Astrocyte (in vitro differentiated cells and primary cell): ENCODE measurements at places on chromosomes 6 and 20. TPM values are rescaled to one million over a fixed set of nuclear protein-coding genes. Genes with fewer than 3 reads are reported as not detected.

DNA sequence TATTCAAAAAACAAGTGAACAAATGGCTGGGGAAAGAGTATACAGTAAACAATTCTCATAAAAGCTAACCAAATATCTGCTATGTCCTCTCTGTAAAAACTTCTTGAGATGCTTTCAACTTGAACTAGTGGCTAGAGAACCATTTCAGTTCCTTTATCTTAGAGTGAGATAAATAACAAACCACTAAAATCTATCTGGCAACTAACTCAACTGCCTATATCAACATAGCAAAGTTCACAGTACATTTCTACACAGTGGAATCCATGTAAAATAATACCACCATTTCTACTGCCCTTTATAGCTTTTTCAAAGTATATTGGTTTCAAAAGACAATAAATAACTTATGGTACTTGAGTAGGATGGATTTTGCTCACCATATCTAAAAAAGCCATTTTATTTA lies 95.1 kb downstream of the MMS22L start:
- DNase-seq = peak; percentile 36

DNA sequence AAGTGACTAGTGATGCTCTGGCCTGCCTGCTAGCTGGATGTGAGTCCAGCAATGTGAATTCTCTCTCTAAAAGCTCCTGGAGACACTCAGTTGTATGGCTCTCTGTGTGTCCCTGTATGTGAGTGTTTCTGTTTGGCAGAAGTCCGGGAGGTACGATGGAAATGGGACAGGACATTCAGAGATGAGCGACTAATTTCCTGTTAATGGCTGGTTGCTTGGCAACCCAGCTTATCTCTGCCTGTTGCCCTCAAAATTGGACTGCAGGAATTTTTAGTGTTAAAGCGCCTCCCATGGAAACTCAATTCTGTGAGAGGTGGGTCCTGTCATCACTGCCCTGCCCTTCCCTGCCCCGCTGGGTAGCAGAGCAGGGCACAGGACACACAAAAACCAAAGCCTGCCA lies 136.8 kb upstream of the LRFN2 start:
- no peak for DNase-seq

GRCh38 chr6:130098317-130098716 lies 79.9 kb downstream of the L3MBTL3 start:
- no peak for DNase-seq

DNA sequence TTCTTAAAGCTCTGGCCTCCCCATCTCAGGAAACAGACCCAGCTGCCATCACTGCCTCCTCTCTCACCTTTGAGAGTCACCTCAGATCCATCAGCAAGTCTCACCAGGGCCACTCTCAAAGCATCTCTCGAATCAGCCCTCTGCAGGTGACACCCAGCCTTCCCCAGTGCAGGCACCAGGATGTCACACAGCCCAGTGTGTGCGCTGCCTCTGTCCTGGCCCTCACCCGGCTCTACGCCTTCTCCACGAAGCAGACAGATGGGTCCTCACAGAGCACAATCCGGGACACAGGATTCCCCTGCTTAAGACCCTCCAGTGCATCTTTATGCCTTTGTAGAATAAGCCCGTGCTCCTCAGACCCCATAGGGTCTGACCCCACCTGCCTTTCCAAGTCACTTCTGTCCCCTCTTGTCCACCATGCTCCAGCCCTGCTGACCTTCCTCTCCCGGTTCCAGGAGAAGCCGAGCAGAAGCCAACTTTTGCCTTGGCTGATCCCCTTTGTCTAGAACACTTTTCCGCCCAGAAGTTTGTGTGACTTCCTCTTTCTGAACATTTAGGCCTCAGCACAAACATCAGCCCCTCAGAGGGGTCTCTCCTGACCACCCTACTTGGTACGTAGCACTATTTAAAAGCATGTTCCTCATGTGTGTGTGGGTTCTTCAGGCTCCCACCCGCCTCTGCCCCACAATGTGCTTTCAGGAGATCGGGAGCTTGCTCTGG lies 60.2 kb downstream of the PSMG4 start:
- no peak for DNase-seq

- DNase-seq = no peak
Measured at GRCh38 chr6:108768792-108769524, 79.3 kb upstream of the ARMC2 start.

DNA sequence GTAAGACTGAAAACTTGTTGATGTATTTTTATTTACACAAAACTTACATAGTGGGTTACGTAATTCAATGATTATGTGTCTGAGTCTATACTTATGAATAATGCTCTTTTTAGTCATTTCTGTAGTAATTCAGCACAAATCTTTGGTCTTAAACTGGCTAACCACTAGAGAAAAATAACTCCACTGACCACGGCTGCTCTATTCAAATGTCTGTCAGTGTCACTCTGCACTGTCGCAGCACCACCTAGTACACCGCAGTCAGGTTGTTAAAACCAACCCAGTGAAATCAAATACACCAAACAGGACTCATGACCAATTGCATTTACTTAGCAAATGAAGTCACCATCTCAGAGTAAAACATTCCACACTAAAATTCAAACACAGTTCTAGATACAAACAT lies 93.5 kb upstream of the CCDC28A start:
- DNase-seq = no peak

GRCh38 chr6:136306466-136306865 lies 16.8 kb upstream of the BCLAF1 start:
- no peak for DNase-seq

- peak; percentile 2 for DNase-seq
Measured at GRCh38 chr6:50990750-50991446, 172.2 kb downstream of the TFAP2B start.

DNA sequence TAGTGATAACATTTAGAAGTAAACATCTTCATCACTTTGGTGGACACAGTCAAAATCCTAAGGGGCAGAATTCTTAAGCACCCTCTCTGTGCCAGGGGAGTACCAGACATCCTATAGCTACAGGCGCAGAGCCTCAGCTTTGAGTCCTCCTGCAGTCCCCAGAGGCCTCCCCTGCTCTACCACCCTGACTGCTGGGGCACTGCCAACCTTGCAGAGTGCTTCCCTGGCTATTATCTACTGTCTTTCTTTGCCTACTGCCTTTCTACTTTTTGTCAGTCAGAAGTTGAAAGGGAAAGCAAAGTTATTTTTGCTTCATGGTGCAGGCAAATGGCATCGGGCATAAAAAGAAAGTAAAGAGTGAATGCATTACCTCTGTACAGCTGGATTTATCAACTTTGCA lies 80.1 kb downstream of the AIG1 start:
- DNase-seq = no peak

- no peak for DNase-seq
Measured at GRCh38 chr20:17210387-17210786, 16.5 kb upstream of the PCSK2 start.

GRCh38 chr20:17158701-17159100 lies 68.1 kb upstream of the PCSK2 start:
- no peak for DNase-seq

DNA sequence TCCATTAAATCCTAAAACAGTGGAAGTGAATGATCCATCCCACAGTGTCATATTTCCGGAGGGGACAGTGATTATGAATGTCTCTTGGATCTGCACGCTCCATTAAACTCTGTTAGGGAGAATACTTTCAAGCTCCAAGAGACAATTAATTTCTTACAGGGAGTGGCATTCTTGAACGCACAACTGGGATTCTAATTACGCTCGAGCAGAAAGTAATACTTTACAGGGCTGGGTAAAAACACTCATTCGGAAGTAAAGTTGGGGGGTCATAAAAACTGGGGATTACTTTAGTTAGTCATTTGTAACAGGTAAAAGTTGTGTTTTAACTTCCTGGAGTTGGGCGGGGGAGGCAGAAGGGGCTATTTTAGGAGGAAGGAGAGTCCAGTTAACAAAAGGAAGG lies 151.8 kb downstream of the ZFP64 start:
- no peak for DNase-seq

- no peak for DNase-seq
Measured at GRCh38 chr6:39079197-39080125, 30.9 kb downstream of the GLP1R start.

DNA sequence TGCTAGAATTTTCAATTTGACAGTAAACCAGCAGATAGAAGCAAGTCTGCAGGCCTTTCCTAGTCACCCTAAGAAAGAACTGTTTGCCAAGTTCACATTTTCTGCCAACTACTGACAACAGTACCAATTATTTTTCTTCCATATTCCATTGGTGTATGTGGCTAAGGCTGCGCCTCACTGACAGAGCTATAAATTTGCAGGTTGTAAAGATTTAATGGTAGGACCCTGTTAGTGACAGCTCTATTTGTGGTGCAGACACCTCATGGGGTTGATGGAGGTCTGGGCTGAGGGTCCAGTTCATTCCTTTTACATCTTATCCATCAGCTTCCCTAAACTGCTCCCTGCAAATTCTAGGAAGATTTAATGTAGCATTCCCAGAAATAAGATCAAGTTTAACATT lies 228.5 kb downstream of the FRK start:
- no peak for DNase-seq

DNA sequence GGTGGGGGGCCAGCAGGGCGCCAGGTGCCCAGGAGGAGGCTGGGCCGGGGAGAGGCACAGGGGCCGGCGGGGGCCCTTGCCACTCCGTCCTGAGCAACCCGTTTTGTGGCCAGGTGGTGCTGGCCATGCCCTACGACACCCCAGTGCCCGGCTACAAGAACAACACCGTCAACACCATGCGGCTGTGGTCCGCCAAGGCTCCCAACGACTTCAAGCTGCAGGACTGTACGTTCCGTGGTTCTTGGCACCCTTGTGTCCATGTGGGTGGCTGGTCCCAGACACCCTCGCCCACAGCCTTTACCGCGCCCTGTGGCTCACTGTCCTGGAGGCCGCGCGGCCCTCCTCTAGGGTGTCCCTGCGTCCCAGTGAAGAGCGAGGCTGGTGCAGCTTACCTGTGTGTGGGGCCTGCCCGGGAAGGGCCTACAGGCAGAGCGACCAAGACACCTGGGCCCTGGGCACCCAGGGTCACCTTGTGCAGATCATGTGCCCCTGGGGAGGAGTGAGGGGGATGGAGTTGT lies 28.7 kb downstream of the PYGB start:
- no peak for DNase-seq

GRCh38 chr6:26272171-26272637 lies 92.8 kb upstream of the BTN3A2 start:
- no peak for DNase-seq

- DNase-seq = no peak
Measured at GRCh38 chr6:150312395-150312794, 56.4 kb upstream of the IYD start.

GRCh38 chr6:126529637-126530362 lies 189.9 kb downstream of the CENPW start:
- no peak for DNase-seq

DNA sequence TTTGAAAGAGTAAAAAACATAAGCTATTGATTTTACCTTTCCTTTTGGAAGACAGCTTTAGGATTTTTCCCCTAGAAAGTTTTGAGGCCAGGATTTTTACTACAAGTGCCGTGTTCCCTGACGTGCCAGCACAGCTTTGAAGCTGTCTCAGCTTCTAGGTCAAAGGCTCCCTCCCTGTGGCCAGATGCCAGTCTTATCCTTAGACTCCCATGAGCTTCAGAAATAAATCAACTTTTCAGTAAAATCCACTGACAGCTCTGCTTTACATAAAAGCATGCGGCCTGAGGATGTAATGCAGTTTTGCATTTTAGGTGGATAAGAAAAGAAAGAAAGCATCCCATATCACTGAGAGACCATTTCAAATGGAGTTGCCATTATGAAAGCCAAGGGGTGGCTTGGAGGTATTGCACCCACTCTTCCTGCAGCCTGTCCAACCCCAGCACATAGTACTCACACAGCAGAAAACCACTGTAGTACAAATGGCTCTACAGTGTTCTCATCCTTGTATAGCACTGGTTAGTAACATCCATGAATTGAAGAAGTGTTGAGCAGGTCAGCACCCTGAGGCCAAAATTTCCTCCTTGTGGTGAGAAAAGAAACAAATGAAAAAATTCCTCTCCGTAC lies 15.2 kb upstream of the ATXN1 start:
- DNase-seq = no peak

DNA sequence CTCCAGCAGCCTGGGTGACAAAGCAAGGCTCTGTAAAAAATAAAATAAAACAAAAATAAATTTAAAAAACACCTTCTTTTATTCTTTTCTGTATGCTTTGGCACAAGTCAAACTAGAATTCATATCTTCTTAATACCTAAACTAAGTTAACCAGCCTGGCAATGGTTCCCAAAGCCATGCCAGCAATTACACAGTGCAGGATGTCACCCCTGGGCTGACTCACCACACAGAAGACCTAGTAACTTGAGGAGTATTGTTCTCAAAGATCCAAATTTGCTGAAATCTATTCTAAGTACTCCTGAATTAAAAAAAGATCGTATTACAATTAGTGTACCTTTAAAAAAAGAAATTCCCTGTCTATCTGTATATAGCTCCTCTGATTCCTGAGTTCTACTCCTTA lies 162.7 kb upstream of the SGK1 start:
- DNase-seq = peak; percentile 68

DNA sequence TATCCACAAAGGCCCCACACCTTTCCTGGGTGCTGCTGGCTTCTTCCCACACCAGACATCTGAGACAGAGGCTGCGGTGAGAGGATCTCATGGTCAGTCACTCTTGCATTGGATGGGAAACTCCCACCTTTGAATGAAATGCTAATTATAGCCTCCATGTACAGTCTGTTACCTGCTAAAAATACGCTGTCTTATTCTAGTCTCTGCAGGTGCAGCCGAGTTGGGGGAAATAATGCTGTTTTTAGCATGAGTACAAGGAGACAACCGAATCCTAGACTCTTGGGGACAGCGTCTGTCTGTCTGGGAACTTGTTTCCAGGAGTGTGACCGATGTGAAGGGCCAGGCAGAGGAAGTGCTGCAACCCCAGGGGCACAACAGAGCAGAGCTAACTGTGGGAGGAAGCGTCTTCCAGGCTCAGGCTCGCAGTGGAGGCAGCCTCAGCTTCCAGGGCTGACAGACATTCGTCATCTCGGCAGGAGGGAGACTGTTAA lies 286.2 kb downstream of the PREX1 start:
- no peak for DNase-seq

- DNase-seq = no peak
Measured at GRCh38 chr20:1154226-1154625, 30.6 kb downstream of the TMEM74B start.

The DEFB124 gene
- total RNA-seq = not detected in 2 replicates

The CABLES2 gene
- total RNA-seq = 4.4 and 5.4 TPM in 2 replicates

The SLC52A3 gene
- total RNA-seq = 0.09 TPM in 1 of 2 replicates, not detected in the other

The OOEP gene
- total RNA-seq = not detected in 2 replicates

The MTRF1L gene
- 30.8 and 33.2 TPM in 2 replicates for total RNA-seq

The PRL gene
- not detected in 2 replicates for total RNA-seq

The BEND3 gene
- total RNA-seq = 3.7 and 4.4 TPM in 2 replicates

The TREML2 gene
- total RNA-seq = not detected in 2 replicates

The C6orf15 gene
- total RNA-seq = 4.6 and 6.4 TPM in 2 replicates

The KHDRBS2 gene
- not detected in 2 replicates for total RNA-seq

The RAET1G gene
- total RNA-seq = not detected in 2 replicates
